ENCODE measurements at places on chromosomes 1 and 21.

GRCh38 chr1:175522880-175523279 lies 220.5 kb downstream of the TNR start:
- DNase-seq, result no peak

GRCh38 chr1:19859876-19860275 lies 22.3 kb upstream of the OTUD3 start:
- no peak for DNase-seq

GRCh38 chr21:38661889-38662568 lies 143.7 kb upstream of the ETS2 start:
- DNase-seq, result no peak

DNA sequence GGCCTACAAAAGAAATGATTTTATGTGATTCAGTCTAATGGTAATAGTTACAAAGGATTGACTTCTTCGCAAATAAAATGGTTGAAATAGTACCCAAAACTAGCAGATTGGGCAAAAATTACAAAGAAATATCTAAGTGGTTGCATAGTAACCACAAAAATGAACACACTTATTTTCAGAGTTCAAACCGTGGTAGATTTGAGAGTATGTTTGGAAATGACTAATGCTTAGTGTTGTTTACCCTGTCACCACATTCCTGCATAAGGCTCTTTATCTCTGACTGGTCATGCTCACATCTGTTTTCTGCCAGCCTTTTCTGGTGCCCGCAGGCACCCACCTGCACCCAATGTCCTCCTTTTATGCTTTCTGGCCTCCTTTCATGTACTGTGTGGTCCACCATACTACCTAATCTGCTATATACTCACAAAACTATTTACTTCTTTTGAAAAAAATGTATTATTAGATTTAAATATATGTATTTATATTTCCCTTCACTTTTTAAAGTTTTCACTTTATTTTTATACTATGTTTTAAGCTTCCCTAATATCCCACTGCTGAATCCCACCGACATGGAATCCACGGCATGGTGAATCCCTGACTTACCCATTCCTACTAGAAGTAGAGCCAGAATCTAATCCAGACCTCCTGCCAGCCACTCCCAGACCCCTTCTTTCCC lies 30.3 kb downstream of the PTPRC start:
- DNase-seq, result no peak

DNA sequence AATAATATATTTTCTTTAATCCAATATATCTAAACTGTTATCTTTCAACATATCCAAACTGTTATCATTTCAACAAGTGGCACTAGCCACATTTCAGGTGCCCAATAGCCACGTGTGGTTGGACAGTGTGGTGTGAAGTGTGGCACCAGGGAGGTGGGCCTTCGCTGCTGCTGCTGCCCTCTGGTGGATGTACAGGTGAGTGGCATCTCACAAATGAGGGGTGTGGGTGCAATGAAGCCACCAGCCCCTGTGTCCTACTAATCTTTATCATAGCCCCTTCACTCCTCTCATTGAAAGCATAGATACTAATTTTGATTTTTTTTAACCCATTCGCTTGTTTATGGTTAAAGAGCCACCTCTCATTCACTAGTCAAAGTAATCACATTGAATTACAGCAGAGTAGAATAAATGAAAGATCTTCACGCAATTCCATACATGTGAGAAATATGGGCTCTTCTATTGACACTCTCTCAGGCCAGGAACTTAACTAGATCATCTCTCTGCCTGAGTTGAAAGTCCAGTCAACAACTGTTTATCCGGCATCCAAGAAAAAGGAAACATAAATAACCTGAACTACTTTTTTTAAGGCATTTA lies 499.2 kb downstream of the OMA1 start:
- peak; percentile 44 for DNase-seq

- DNase-seq, result no peak
These were observed 36.6 kb downstream of the C1orf87 start for GRCh38 chr1:60036856-60037460.

- DNase-seq, result no peak
These were observed 81.1 kb upstream of the TIAM1 start for GRCh38 chr21:31425138-31425537.

DNA sequence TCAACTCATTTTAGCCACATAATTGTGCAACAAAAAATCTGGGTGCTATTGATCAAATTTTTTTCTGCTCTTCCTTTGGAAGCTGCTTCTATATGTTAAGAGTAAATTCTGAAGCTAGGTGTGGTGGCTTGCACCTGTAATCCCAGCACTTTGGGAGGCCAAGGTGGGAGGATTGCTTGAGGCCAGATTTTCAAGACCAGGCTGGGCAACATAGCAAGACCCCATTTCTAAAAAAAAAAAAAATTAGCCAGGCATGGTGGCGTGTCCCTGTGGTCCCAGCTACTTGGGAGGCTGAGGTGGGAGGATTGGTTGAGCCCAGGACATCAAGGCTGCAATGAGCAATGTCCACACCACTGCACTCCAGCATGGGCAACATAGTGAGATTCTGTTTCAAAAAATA lies 24.3 kb upstream of the RSBN1 start:
- no peak for DNase-seq

Measured in stimulated activated CD8-positive, alpha-beta memory T cell treated with anti-CD3 and anti-CD28 coated beads, Interleukin-4, amount 100 ng/mL, for 48 hours (primary cell).